ENCODE measurements at places on chromosomes 7 and 10. TPM values are rescaled to one million over a fixed set of nuclear protein-coding genes. Genes with fewer than 3 reads are reported as not detected.

Gene SPDYE5
- total RNA-seq = not detected

Gene MINDY4
- total RNA-seq = 3.5 TPM

Gene ZNF212
- total RNA-seq = 4.8 TPM

Gene STAG3
- 0.51 TPM for total RNA-seq

Gene DEPP1
- 33.0 TPM for total RNA-seq

Gene ATP6V0A4
- not detected for total RNA-seq

Gene NCF1
- total RNA-seq = 4.2 TPM

Gene PKD2L1
- total RNA-seq = not detected

Gene CCDC146
- total RNA-seq = 11.0 TPM

Gene NANOS1
- total RNA-seq = 16.0 TPM

Gene ELFN1
- 10.7 TPM for total RNA-seq

Gene LFNG
- 6.5 TPM for total RNA-seq

All from Right ventricle myocardium inferior (tissue), 1 donor.